ENCODE measurements at places on chromosomes 16 and 17. TPM values are rescaled to one million over a fixed set of nuclear protein-coding genes. Genes with fewer than 3 reads are reported as not detected.

The WNT3 gene
- 1.1 TPM for total RNA-seq

DNA sequence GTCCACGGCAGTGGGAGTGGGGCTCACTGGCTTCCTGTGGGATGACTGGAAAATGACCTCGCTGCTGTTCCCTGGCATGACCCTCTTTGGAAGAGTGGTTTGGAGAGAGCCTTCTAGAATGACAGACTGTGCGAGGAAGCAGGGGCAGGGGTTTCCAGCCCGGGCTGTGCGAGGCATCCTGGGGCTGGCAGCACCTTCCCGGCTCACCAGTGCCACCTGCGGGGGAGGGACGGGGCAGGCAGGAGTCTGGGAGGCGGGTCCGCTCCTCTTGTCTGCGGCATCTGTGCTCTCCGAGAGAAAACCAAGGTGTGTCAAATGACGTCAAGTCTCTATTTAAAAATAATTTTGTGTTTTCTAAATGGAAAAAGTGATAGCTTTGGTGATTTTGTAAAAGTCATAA lies 7.8 kb upstream of the RNF213 start:
- DNase-seq: peak; percentile 59

DNA sequence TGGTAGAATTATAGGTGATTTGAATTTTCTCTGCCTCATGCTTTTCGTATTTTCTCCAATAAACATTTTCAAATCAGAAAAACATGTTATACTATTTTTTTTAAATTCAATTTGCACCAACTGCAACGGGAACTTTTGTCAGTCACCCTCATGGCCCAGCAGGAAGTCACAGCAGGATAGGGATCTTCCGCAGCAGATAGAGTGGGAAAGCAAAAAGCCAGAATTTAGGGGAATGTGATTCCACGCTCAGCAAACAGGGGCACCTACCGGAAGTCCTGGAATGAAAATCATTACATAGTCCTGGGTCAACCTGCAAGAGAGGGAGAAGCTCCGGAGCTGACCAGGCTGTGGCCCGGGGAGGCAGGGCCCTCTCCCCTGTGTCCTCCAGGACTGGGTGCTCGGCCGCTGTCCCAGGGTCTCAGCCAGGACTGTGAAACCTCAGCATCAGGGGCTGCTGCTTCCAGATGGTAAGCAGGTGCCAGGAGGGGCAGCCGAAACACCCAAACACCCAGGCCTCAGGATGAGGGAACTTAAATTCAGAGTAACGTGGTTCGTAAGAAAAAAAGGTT lies 3.9 kb downstream of the SLC47A2 start:
- peak; percentile 17 for DNase-seq

GRCh38 chr17:75688209-75688825 lies 21.2 kb downstream of the SAP30BP start:
- no peak for DNase-seq

DNA sequence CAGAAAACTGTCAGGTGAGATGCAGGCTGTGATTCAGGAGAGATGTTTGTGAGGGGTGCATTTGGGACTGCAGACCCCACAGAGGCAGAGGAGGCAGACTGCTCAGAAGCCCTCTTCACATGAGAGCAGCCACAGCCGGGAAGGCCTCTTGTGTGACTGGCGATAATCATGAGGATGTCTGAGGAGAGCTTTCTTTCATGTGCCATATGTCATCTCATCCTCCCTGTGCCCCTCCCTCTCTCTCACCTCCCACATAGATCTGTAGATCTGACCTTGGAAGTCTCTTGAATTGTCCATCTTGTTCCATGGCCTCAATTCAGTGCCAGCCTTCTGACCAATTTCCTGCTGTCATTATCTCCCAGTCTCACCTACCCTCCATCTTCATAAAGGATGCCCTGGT lies 50.5 kb downstream of the EPN2 start:
- DNase-seq: no peak

DNA sequence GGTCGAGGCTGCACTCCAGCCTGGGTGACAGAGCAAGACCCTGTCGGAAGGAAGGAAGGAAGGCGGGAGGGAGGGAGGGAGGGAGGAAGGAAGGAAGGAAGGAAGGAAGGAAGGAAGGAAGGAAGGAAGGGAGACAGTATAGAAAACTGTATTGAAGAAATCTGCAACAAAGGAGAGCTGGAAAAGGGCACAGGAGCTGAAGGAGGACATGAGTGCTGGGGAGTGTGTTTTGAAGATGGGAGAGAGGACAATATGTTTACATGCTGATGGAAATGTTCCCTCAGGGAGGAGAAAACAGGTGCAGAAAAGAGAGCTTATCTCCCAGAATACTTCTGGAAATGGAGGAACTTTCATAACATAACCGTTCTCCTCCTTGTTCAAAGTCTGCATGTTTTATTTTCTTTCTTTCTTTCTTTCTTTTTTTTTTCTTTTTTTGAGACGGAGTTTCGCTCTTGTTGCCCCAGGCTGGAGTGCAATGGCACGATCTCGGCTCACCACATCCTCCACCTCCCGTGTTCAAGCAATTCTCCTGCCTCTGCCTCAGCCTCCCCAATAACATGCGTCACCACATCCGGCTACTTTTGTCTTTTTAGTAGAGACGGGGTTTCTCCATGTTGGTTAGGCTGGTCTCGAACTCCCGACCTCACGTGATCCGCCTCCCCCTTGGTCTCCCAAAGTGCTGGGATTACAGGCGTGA lies 2.7 kb upstream of the HAP1 start:
- DNase-seq: no peak

DNA sequence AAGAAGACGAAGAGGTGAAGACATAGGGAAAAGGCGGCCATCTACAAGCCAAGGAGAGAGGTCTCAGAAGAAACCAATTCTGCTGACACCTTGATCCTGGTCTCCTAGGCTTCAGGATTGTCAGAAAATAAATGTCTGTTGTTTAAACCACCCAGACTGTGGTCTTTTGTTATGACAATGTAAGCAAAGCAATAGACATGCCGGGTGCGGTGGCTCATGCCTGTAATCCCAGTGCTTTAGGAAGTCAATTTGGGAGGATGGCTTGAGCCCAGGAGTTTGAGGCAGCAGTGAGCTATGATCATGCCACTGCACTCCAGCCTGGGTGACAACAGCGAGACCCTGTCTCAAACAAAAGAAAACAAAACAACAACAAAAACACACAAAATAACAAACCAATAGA lies 64.4 kb downstream of the HAPSTR1 start:
- DNase-seq: no peak

DNA sequence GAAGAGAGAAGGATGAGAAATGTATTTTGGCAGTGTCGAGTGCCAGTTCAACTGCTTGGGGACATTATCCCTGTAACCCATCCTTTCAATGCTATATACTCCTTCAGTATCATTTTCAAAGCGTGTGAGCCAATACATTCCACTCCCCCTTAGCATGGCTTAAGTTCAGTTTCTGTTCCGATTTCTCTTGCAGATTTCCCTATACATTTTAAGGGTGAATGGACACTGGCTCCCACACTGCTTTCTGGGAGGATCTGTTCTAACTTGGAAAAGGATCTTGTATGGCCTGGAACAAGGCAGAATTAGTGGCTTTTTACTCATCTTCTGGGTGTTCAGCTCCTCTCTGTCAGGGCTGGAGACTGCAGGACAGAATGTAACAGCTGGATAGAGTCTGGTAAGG lies 333.8 kb downstream of the HAPSTR1 start:
- no peak for DNase-seq

DNA sequence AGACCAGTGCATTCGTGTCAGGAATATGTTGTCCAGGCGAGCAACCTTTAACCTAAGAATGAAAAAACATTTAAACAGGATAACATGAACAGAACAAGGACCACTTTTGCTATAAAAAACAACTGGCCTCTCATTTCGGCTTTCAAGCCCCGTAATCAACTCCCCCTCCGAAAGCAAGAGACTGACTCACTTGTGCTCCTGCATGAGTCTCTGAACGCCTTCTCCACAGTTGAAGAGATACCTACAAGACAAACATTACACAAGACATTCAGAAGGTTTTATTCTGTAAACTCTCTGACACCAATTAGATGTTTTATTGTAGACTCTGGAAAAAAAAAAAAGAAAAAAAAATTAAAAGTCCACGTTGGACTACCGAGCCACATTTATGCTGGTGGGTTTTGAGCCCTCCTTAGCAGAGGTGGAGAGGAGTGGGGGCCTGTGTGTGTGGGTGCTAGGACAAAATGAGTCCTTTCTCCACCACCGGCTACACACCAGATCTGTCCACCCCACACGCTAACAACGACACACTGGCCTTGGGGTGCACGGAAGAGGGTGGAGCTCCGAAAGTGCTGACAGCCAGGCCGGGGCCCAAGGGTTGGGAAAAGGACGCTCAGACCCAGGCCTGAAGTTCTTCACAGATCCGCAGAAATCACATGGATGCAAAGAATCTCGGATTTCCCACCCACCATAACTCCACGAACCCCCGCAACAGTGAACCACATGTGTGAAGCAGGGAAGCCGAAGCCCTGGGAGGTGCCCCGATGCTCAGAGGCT lies 759 bp downstream of the ELAC2 start:
- no peak for DNase-seq
